ENCODE measurements at places on chromosomes 16 and 17. TPM values are rescaled to one million over a fixed set of nuclear protein-coding genes. Genes with fewer than 3 reads are reported as not detected.

GRCh38 chr17:68556551-68556950 is 44.3 kb downstream of the PRKAR1A start:
- no peak for DNase-seq

DNA sequence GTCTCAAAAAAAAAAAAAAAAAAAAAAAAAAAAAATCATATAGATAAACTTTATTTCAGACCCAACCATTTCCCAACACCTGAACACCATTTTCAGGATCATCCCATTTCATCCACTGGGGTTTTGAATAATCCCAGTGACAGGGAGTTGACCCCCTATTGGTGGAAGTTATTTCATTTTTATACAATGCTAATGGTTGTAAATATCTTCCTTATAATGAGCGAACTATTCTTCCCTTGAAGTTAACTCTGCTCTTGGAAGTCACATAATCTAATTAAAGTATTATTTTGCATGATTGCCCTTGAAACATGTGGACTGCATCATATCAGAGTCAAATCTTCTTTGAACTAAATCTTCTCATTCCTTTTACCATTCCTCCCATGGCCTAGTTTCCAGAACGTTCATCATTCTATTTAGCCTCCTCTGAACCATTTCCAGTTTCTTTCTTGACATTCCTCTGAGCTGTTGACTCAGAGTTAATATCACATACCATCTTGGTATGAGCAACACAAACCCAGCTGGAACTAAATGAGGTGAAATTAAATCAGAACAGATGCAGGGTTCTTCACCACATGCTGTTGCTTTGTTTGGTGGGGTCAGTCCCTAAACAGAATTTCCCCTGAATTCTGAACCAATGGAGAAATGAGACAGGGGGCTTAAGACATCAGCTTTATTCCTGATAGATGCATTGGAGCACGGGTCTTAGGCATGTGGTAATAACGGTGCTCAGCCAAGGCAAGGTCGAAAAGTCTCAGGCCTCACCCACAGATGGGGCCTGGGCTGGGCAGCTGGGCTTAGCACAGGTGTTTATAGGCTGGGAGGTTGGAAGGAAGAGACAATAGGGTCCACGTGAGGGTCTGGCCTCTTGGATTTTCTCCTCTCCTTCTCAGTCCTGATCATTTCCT is 8.9 kb downstream of the HSD17B2 start:
- DNase-seq: no peak

- DNase-seq: no peak
These were observed 4.2 kb downstream of the CDRT4 start for GRCh38 chr17:15462976-15463772.

DNA sequence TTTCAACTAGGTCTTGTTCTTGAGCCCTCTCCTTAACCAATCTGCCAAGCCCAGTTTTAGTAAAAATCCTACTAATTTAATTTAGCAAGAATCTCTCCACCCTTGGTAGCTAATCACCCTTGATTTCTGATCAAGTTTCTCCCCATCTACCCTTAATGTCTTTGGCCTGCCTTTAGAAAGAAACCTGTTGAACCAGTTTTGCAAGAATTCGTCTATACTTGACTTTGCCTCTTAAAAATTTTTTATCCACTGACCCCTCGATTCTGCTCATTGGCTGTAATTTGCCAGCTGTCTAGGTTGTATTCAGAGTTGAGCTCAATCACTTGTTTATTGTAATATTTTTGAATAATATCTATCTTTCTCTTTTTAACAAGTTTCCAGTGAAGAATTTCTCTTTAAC is 1138.5 kb downstream of the CDH11 start:
- DNase-seq: no peak

DNA sequence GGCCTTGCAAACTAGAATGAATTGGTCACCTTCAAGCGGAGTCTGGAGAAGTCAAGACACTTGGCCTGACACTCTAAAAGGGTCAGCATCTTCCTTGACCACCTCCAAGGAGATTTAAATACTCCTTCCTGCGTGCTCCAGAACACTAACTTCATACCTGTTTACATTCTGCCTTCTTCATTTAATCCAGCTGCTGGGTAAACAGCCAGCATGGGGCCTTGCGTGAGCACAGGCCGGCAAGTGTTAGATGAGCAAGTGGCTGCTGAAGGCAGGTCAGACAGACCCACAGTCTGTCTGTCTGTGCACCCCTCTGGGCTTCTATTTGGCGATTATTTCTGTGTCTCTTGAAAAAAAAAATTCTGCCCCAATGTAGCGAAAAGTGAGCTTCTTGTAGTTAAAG is 153.8 kb downstream of the MSI2 start:
- DNase-seq: no peak

DNA sequence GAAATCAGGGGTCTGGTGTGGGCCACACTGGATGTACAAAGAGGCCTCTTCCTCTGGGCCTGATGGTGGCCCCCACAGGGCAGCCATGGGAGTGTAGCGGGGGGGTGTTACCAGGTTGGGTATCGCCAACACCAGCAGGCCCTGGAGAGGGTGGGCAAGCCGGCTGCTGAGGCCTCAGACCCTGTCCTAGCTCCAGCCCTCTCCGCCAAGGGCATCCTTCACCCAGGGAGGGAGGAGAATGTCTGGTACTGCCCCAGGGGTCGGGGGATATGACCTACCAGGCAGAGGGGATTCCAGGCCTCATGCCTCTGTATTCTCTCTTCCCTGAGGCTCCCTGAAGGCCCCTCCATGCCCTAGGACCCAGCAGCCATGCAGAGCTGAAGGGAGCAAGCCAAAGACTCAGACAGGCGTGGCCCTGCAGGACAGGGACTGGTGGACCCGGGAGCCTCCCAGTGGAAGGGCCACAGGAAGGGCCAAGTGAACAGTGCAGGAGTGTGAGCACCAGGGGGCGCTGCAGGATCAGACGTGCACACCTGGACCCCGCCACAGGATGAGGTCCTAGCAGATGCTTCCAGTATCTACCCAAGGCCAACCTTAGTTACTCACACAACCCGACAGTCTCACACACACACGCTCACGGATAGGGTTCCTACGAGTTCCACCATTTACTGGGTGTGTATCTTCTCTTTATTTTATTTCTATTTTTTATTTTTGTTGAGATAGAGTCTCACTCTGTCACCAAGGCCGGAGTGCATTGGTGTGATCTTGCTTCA is 10.9 kb upstream of the CES4A start:
- peak; percentile 96 for DNase-seq

DNA sequence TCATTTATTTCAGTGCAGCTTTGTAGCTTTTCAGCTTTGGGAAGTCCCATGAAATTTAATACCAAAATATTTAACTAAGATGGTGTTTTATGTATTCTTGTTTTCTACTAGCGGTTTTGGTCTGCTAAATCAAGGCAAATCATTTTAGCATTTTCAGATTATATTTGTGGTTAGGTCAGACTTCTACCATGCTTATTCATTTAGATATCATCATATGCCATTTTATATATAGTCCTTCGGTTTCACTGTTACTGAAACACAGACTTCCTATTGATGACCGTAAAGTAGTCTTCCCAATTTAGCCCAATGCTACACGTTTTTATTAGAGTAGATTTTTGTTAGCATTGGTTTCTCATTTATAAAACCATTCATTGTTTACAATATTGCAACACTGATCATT is 5.5 kb downstream of the DYNLRB2 start:
- DNase-seq: no peak

- no peak for DNase-seq
These were observed 4.9 kb downstream of the MAP3K14 start for GRCh38 chr17:45311760-45312476.

DNA sequence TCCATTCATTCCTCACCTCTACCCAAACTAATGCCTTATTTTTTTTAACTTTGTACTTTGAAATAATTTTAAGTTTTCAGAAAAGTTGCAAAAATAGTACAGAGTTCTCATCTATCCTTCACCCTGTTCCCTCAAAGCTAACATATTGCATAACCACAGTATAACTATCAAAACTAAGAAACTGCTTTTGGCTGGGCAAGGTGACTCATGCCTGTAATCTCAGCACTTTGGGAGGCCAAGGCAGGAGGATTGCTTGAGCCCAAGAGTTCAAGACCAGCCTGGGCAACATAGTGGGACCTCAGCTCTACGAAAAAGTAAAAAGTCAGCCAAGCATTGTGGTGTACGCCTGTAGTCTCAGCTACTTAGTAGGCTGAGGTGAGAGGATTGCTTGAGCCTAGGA is 147.7 kb downstream of the SKAP1 start:
- DNase-seq: no peak

GRCh38 chr17:50659179-50659578 is 24.5 kb downstream of the ABCC3 start:
- DNase-seq: no peak

DNA sequence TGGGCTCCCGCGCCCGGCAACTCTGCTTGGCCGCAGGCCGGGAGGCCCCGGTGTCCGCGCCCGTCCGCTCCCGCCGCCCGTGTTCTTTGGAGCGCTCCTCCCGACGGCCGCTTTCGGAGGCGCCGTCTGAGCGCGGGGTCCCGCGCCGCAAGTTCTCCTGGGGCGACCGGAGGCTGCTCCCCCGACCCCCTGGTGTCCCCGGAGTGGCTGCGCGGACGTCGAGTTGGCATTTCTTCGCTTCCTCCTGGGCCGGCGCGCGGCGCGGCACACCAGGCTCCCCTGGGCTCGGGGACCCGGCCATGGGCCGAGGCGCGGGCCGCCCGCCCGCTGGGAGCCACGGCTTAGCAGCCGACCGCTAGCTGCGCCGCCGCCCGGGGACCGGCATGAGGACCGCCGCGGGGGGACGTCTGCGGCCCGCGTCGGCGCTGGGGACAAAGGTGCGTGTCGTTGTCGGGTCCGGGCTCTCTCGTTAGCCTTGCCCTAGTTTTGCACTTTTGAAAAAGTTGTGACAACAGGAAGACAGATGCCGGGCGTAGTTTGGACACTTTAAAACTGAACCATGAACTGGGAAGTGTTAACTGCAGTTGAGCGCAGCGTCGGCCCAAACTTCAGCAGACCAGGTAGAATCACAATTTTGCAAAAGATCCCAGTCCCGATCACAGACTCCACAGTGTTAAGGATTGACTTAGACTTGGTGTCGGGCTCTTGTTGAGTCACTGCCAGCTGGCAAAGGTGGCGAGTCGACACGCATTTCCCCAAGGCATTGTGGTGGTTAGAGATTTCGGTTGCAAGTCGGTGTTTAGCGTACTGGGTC is 700 bp downstream of the UBN1 start:
- DNase-seq: peak; percentile 89

DNA sequence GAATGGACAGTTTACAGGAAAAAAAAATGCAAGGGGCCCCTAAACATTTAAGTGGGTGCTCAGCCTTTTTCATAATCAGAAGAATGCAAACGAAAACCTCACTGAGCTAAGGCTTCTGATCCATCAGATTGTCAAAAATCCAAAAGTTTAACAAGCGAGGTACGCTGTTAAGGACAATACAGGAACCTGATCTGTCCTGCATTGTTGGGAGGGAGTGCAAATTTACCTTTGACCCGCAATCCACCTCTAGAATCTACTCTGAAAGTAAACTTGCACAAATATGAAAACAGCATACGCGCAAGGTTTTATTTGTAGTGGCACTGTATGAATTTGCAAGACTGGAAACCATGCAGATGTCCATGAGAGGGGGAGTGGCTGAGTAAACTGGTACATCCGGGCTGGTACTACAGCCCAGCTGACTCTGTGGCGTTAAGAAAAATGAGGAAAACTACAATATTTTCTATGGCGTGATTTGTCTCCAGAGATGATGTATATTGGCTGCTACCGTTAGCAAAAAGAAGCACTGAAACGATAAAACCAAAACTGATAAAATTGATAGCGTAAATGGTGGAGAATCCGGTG is 28.8 kb upstream of the ST6GALNAC1 start:
- no peak for DNase-seq

DNA sequence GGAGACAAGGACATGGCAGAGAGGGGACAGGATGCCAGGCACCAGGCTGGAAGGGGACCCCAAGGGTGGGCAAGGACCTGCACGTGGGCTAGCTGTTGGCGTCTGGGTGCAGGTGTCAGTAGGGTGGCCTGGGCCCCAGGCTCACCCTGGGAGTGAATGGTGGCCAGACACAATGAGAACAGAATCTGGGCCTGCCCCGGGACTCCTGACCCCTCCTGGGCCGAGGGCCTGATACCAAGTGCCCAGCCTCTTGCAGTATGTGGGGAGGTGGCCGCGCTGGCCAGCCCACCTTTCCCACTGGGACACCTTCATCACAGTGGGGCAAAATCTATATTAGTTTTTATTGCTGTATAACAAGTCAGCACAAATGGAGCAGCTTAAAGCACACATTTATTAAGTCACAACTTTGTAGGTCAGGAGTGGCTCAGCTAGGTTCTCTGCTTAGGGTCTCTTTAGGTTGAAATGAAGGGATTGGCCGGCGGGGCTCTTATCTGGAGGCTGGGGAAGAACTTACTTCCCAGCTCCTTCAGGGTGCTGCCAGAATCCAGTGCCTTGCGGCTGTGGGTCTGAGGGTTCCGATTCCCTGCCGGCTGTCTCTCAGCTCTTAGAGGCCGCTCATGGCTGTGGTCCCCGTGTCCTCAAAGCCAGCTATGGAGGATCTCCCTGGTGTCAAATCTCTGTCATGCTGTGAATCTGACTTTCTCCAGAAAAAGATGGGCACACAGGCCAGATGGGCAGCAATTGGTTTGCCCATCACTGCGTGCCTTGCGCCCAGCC is 3.6 kb downstream of the PRSS33 start:
- DNase-seq: peak; percentile 51

- no peak for DNase-seq
These were observed 1.5 kb upstream of the NTN3 start for GRCh38 chr16:2469399-2470233.

- no peak for DNase-seq
These were observed 4.9 kb downstream of the OR4D1 start for GRCh38 chr17:58153046-58153445.

- peak; percentile 23 for DNase-seq
These were observed 17.8 kb upstream of the KSR1 start for GRCh38 chr17:27438348-27438998.

DNA sequence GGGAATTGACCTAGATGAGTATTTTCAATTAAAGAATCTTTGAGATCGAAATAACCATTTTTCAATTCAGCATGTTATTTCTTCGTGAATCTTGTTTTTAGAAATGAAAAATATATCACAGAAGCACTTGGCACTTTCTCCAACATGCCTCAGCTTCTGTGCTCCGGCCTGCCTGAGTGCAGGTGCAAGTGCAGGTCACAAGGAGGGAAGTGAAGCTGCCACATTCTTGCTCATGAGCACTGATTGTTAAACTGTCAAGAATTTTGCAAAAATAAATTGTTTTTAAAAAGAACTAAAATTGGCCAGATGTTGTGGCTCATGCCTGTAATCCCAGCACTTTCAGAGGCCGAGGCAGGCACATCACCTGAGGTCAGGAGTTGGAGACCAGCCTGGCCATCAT is 38.3 kb upstream of the SKAP1 start:
- DNase-seq: no peak

DNA sequence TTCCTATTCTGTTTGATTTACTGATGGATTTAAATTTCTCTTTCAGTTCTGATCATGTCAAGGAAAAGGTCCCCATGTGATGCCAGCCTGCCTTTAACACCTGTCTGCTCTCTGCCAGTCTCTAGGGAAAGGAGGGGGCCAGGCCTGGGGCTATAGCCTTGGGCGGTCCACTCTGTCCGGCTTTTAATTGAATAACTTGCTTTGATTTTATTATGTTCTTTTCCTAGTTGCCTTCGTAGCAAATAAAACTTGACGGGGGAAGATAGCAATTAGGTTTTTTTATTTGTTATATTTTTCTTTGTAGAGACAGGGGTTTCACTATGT is 47.6 kb downstream of the ABAT start:
- DNase-seq: no peak

Gene RSKR
- 10.1 TPM for total RNA-seq

Gene MEIOC
- not detected for total RNA-seq

Gene HS3ST3A1
- total RNA-seq: 0.28 TPM

Gene NPIPB5
- total RNA-seq: 230 TPM

Gene FOXN1
- total RNA-seq: not detected

Gene TMEM11
- 18.7 TPM for total RNA-seq

Gene AURKB
- not detected for total RNA-seq

Gene RRAD
- total RNA-seq: 11.6 TPM

Gene RBFOX1
- total RNA-seq: not detected

Gene SOST
- not detected for total RNA-seq

Gene HOXB2
- total RNA-seq: 22.3 TPM
